ENCODE measurements at places on chromosomes 2 and 18.

DNA sequence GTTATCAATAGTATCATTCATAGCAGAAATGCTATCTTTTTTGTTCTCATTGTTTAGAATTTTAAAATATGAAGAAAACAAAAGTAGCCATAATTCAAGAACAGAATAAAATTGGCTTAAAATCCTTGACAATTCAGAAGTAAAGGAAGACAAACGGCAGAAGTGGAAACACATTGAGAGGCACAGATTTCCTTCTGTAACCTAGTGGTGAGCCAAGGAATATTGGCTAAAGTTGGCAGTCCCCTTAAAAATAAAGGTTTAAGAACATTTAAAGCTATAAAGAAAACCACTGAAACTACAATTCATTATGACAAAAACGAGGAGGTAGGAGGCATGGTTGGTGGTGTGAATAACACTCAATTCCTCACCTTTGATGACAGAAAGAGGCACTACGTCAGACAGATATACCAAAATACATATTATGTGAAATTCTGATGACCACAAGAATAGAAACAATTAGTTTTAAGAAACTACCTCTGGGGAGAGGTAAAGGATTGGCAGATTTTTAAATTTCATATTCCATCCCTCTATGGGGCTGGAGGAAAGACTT is 42.3 kb downstream of the SFT2D3 start:
- DNase-seq: no peak

- no peak for DNase-seq
Observed at GRCh38 chr2:156797832-156798231, 361.7 kb downstream of the GPD2 start.

DNA sequence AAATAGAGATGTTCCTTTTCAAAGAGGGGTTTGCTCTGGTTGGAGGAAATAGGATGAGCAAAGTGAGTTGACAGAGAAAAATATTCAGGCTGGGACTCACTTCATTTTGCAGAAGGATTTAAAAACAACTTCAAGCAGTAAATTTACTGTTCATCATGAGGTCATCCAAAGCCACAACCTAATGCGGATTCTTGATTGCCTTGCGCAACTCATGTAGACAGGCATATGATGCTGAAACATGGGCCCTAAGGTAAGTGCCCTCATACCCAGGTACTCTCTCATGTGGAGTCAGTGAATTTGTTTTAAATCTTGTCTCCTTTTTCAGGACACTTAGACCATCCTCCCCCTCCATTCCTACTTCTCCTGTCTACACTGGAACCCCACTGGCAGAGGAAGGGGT is 51.9 kb upstream of the LYPD1 start:
- DNase-seq: no peak

DNA sequence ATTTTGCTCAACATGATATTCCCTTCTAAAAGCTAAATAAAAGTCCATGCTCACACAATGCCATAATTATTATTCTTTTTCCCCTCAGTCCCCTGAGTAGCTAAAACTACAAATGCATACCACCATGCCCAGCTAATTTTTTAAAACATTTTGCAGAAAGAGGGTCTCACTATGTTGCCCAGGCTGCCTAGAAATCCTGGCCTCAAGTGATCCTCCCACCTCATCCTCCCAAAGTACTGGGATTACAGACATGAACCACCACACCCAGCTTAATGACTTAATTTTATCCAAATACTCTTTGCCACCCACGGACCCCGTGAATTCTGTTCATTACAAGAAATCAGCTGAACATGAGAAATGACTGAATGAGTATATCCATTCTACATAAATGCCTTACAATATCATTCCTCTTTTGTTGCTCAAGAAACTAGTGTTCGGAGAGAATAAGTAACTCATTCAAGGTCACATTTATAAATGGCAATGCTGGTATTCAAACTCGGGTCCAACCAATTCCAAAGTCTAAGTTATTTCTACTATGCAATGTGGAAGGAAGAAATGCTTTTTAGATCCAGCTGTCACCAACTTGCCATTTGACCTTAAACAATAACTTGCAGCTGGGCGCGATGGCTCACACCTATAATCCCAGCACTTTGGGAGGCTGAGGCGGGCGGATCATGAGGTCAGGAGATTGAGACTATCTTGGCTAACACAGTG is 59.8 kb downstream of the NOL10 start:
- no peak for DNase-seq

GRCh38 chr2:147623328-147623727 is 221.5 kb upstream of the ACVR2A start:
- peak; percentile 26 for DNase-seq

DNA sequence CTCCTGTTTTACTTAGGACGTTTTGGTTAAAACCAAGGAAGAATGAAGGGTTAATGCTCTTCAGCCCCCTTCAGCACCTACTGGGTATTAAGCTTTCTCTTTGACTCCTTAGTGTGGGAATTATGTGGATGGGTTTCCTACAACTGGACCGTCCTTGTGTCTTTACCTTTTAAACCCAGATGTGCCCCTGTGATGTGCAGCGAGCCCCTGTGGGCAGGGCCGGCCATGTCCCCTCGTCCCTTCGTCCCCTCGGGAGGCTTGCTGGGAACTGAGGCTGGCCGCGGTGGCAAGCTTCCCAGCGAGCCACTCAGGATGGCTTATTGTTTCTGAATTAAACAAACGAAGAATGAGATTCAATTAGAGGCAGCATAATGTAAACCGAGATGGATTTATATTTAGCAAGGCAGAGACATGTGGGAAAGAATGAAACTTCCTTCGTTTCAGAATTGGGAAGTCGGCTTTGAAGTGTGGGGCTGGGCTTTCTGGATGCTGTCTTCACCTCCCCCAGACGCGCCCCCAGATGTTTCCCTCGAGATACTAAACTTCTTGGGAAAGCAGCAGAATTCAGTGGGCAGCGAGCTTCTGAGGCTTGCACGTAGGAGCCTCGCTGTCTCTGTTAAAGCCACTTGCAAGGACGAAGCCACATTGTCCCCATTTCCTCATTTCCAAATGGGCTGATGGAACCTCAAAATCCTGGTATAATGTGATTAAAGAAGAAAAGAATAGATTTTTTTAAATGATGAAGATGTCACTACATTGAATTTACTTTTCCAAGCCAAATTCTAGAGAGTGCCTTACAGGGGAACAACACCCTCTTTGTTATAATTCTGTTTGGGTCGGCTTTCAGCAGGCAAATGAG is 146.0 kb downstream of the VAPA start:
- DNase-seq: no peak

GRCh38 chr2:149826471-149827125 is 239.0 kb upstream of the MMADHC start:
- no peak for DNase-seq
